ENCODE measurements at places on chromosomes 3 and 15.

- DNase-seq, result peak; percentile 93
Measured at GRCh38 chr3:52455283-52456168, at the start of gene NISCH. NISCH (plus strand) TSS chr3:52455604; CDS start chr3:52455642, 38 bp downstream.

DNA sequence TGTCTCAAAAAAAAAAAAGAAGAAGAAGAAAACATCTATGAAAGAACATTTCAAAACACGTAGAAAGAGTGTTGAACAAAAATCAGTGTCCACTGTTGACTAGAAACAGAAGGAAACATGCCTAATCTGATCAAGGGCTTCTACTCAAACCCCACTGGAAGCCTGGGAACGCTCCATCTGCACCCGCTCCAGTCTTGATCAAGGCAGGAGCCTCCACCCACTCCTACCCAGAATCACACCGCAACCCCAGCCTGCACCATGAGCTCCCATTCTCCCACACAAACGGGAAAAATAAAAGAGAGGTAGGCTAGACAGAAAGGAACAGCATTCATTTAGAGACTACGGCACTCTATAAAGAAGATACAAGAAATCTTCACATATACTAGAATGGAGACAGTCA is 40.9 kb upstream of the OCA2 start:
- no peak for DNase-seq

GRCh38 chr15:74170875-74171578 is 2.5 kb upstream of the ISLR start:
- DNase-seq, result no peak

DNA sequence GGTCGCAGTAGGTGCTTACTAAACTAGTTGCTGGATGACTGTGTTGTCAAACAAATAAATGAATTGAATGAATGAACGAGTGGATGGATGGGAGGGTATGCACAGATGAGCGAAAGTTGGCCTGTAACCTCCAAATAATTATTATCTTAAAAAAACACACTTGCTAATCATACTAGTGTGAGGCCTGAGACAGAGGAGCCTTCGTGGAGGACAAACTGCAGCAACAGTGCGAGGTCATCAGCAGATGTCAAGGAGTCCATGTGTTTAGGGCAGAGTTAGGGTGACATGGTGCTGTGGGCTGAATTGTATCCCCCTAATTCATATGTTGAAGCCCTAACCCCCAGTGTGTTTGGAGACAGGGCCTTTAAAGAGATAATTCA is 24.4 kb downstream of the CORO2B start:
- no peak for DNase-seq

DNA sequence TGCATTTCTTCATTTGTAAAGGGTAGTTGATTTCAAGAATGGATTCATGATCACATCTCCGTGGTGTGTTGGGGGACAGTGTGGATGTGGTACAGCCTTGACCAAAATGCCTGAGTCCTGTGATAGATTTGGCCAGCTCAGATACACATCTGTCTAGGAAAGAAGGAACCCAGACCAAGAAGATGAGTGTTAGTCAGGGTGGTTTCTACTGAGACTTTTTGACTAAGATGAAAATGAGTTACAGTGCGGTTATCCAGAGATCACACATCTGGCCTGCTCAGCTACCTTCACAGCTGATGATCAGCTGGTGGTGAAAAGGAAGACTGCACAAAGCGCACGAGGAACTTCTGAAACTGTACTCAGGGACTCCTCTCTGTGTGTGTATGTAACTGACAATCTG is 68.0 kb downstream of the FNDC3B start:
- peak; percentile 56 for DNase-seq

GRCh38 chr3:55198554-55198953 is 270.7 kb upstream of the LRTM1 start:
- no peak for DNase-seq

DNA sequence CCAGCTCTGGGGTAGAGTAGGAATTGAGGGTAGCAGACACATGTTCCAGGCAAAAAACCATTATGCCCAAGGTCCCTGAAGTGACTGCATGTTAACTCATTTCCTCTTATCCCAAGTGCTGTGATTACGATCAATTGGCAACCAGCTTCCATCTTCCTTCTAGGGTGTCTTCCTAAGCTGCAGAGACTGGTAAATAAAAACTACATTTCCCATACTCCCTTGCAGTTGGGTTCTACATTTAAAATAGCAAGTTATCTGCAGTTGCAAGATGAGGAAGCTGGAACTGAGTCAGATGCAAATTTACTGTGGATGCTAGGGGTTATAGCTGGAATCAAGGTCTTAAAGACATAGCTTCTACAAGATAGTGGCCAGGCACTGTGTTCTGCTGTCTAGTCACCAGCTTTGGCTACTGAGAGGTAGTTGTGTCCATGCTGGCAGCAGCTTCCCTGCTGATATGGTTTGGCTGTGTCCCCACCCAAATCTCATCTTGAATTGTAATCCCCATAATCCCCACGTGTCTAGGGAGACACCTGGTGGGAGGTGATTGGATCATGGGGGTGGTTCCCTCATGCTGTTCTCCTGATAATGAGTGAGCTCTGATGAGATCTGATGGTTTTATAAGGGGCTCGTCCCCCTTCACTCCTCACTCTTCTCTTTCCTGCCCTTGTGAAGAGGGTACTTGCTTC is 51.3 kb upstream of the FBN1 start:
- DNase-seq, result no peak

- no peak for DNase-seq
Measured at GRCh38 chr15:89824607-89824867, 9.9 kb upstream of the ANPEP start.

GRCh38 chr15:28861031-28861534 is 12.6 kb upstream of the GOLGA6L7 start:
- DNase-seq, result no peak

GRCh38 chr15:99973351-99973750 is 240.1 kb upstream of the LYSMD4 start:
- no peak for DNase-seq

DNA sequence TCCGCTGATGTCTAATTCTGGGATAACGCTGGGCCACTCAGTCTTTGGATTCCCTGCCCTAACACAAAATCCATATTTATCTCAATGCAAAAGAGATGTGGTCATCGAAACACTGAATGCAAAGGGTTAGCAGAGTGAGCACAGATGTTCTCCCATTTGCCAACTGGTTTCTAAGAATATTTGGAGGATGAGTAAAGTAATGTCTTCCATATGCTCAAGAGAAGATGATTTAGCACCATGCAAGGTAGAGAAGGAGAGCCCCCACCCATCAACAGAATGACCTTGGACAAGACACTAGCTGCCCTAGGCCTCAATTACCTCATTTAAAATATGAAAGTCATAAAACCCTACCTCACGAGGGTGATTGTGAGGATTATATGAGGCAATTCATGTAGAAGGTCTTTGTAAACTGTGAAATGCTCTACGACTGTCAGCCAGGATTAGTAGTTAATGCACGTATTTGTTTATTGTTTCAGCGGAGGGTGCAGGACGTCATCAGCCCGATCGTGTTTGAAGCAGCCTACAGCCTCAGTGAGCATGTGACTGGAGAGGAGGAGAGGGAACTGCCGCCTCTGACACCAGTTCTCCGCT is 232.9 kb upstream of the CTDSPL start:
- no peak for DNase-seq

GRCh38 chr3:48356419-48356818 is 15.6 kb upstream of the FBXW12 start:
- no peak for DNase-seq

GRCh38 chr3:38138349-38139190 is at the start of gene MYD88:
MYD88 (plus strand) TSS chr3:38138661; CDS start chr3:38138701, 40 bp downstream.
- DNase-seq, result peak; percentile 78

DNA sequence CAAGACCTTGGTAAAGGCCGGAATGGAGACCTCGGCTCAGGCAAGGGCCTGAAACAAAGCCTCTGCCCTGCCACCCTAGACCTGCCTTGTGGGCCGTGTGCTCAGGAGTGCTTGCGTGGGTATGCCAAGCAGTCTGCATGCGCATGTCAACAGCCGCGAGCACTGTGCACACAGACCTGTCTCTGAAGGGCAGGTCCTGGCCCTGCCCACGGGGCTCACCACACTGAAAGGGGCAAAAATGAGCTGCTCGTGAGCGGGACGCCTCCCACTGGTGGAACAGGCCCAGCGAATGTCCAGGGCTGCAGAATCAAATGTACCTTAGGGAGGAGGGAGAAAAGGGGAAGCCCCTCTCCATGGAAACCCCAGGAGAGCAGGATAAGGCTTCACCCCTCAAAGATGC is 44.3 kb upstream of the FGD5 start:
- DNase-seq, result no peak

DNA sequence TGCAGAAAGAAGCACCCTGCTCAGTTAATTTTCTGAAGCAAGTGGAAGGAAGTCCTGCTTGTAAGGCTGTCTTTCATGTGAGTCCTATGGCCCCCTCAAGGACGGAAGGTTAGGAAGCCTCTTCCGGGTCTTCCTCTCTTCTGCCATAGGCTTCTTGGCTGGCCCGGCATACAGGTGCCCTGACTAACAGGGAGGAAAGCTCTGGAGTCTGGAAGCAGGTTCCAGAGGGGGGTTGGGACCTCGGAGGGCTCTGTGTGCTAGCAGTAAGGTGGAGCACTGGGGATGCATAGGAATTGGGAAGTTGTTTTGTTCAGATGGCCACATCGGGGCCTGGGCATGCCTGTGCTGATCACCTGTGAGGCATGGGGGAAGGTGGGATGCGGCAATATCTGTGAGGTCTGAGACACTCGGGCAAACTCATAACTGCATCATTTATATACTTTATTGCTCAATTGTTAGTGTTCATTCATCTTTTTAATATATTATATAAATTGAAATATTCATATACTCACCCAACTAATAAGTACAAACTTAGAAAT is 49.6 kb downstream of the TRAK1 start:
- no peak for DNase-seq

DNA sequence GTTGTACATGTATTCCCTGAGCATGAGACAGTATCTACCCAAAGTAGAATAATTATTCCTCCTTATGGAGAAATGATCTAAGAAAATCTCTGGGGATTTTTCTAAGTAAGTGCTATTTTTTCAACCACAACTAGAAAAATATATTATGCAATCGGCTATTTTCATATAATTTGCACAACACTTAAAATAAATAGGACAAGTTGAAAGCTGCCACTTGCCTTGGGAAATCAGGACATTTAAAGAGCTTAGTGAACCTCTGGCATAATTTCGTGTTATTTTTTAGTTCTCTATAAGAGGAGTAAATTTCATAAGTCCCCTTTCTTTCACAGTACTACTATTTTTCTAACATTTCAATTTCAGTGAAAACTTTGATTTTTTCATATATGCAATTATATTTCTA is 672.1 kb downstream of the OTOL1 start:
- no peak for DNase-seq

DNA sequence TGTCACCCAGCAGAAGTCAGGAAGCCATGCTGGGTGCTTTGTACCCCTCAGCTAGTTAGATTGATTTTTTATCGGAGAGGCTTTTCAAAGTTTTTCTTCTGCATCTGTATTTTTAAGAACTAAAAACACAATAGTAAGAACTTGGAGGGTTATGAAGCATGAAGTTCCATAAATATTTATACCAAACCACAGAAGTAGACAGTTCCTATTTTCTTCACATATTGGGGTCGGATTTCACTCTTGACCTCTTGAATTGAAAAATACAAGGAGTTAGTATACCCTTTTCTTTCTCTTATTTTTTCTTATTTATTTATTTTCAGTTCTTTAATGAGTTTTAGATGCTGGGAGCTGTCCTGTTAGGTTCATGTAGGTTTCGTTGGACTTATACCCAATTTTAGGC is 35.1 kb downstream of the SLC25A26 start:
- no peak for DNase-seq

DNA sequence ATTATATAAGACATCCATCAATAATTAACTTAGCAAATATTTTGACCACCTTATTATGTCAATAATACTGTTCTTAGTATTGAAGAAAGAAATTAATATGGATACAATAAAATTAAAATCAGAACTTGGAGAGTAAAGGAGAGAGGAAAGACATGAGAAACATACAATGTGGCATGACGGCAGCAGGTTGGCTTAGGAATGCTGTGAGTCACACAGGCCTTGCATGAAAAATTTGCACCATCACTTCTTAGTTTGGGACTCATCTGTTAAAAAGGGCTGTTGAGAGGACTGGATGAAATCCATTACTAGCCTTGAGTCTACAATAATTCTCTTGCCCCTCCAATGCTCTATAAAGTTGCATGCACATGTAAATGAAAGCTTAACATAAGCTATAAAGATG is 880.8 kb downstream of the ROBO1 start:
- DNase-seq, result no peak

DNA sequence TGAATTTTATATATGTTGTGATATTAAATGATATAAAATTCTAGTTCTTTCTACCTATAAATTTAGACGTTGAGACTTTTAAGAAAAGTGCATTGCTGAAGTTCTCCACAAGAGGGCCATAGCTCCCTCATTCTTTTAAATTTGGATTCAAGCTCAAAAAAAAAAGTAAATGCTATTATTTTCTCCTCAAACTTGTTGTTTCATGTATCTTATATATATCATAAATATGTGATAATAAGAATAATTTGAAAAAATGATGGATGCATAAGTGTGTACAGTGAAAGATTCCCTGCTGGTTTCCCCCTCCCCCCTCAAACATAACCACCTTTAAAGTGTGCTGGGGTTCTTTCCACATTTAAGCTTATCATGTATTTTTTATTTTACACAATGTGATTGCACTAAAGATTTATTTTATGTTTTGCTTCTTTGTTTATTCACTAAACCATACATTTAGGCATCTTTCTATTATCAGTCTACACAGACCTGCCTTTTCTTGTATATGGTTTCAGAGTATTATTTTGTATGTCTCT is 769.4 kb upstream of the GOLIM4 start:
- DNase-seq, result no peak

DNA sequence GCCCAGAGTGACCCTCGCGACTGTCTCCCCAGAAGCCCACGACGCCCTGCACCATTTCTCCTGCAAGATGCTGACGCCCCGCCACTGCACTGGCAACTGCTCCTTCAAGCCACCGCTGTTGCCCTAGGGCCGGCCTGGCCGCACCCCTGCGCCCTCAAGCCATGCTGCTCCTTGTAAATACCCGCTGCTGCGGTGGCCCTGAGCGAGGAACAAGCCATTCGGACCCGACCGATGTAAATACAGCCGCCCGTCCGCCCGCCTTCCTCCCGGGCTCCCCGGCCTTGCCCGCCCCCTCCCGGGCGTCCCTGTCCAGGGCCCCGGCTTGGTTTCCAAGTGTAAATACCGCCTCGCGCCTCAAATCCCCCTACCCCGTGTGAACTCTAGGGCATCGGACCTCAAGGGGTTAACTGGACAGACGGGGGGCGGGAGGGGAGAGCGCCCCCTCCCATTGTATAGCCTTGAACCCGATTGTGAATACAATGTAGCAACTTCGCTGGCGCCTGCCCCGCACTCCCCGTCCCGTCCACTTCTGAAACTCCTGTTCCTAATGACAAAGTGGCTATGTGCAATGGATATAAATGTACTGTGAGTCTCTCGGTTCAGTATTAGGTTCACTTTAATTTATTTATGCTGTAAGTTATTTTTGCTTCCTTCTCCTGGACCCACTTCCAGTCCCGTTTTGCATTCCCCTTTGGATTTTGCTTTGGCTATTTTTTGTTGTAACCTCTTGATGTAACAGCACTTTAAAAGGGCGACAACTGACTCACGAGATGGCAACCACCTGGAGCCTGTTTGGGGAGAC is 5.9 kb downstream of the RNU6-1 start:
- DNase-seq, result no peak

GRCh38 chr15:58306591-58307312 is 125.0 kb upstream of the LIPC start:
- no peak for DNase-seq

Measured in CD4-positive, alpha-beta T cell treated with Interleukin-6 at 100 ng/mL for 8 hours (primary cell).